ENCODE measurements at places on chromosomes 5 and 9. TPM values are rescaled to one million over a fixed set of nuclear protein-coding genes. Genes with fewer than 3 reads are reported as not detected.

GTF3C5 gene
- 44.8 TPM for total RNA-seq

ZNF608 gene
- total RNA-seq, result 27.9 TPM

IL4 gene
- total RNA-seq, result not detected

STPG3 gene
- 0.38 TPM for total RNA-seq

APBA1 gene
- total RNA-seq, result 4.3 TPM

REEP2 gene
- total RNA-seq, result 0.80 TPM

GRCh38 chr5:76791461-76791860 is 27.4 kb upstream of the F2RL1 start:
- no peak for DNase-seq

- no peak for DNase-seq
Measured at GRCh38 chr5:79617539-79617938, 5.3 kb downstream of the TENT2 start.

GRCh38 chr9:114954956-114955582 is 24.7 kb upstream of the TNFSF8 start:
- no peak for DNase-seq

- DNase-seq, result no peak
Measured at GRCh38 chr5:124630767-124631704, 115.4 kb downstream of the ZNF608 start.

- no peak for DNase-seq
Measured at GRCh38 chr9:121812159-121812735, 160.8 kb downstream of the DAB2IP start.

DNA sequence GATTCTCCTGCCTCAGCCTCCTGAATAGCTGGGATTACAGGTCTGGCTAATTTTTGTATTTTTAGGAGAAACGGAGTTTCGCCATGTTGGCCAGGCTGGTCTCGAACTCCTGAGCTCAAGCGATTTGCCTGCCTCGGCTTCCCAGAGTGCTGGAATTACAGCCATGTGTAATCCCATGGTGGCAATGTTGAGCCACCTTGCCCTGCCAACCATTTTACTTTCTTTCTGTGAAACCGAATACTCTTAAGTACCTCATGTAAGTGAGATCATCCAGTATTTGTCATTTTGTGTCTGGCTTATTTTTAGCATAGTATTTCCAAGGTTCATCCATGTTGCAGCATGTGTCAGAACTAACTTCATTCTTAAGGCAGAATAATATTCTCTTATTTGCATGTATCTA is 8.2 kb downstream of the PRRC2B start:
- no peak for DNase-seq
